ENCODE measurements at places on chromosomes 1 and 21. TPM values are rescaled to one million over a fixed set of nuclear protein-coding genes. Genes with fewer than 3 reads are reported as not detected.
A peak's percentile ranks its signal among the peaks of the same experiment; 100 is the strongest.

GRCh38 chr1:53576866-53577760, 117.9 kb downstream of the DMRTB1 start:
- DNase-seq: no peak
- H3K27me3 ChIP-seq: no peaks in the 10 kb centered on the region
- no peak overlapping the region for H3K27ac ChIP-seq
- H3K4me3 ChIP-seq: no peak overlapping the region
- no peaks in the 10 kb centered on the region for H3K4me1 ChIP-seq
- no peaks in the 10 kb centered on the region for H3K36me3 ChIP-seq

The SNX27 gene
- polyA plus RNA-seq: 11.2 TPM

DNA sequence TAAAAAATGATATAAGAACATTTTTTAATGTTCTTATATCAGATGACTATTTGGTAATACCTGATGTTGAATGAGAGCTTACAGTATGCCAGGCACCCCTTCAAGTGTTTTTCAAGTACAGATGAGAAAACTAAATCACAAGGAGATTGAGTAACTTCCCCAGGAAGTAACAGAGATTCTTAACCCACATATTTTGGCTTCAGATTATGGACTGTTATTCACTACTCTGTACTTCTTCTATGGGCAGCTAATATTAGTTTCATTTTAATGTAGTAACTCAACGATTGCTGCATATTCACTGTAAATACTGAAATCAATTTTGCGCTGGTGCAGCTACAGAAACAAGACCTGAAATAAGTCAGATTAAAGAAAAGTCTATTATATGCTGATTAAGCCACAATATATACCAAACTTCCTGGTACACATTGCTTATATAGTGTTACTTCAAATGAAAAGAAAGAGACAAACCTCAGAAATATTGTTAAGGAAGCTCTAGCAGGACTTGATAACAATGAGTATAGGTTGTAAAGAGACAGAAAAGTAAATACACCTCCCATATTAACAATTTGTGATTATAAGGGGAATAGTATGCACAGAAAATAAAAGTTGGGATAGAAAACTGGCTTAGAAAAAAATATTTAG, 19.7 kb downstream of the DPYD start:
- no peaks in the 10 kb centered on the region for H3K27me3 ChIP-seq
- DNase-seq: no peak
- peaks cover 17% of the 10 kb centered on the region for H3K4me1 ChIP-seq
- no peak overlapping the region for H3K27ac ChIP-seq
- H3K36me3 ChIP-seq: peaks cover 14% of the 10 kb centered on the region

The CRP gene
- polyA plus RNA-seq: not detected

The RAB25 gene
- polyA plus RNA-seq: 1.7 TPM

GRCh38 chr1:36644556-36644955, 161.8 kb upstream of the CSF3R start:
- no peaks in the 10 kb centered on the region for H3K36me3 ChIP-seq
- no peak overlapping the region for H3K27ac ChIP-seq
- H3K4me3 ChIP-seq: no peak overlapping the region

- H3K4me1 ChIP-seq: no peaks in the 10 kb centered on the region
- no peak overlapping the region for H3K27ac ChIP-seq
- H3K36me3 ChIP-seq: no peaks in the 10 kb centered on the region
- H3K4me3 ChIP-seq: no peak overlapping the region
- DNase-seq: no peak
These were observed 136.5 kb downstream of the FGGY start for GRCh38 chr1:59433440-59433813.

DNA sequence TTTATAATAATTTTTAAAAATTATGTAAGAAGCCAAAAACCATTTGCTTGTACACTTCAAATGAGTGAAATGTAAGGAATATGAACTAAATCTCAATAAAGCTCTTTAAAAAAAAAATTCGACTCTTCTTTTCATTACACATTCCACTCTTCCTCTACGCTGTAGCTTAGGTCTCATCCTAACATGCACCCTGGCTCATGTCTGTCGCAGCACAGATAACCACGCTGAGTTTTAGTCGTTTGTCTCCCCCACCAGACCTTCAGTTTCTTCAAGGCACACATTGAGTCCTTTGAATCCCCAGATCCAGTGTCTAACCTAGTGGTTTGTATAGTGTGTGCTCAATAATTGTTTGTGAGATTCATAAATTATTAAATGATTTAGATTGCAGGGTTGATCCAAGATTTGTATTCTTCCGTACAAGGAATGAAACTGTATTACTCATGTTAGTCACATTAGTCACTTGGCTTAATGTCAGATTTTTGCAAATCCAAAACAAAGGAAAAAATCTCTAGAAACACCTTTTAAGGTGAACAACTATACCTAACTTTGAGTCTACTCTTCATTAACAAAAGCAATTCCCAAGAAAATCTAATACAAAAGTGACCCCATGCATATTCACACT, 57.3 kb downstream of the SLC25A24 start:
- no peak overlapping the region for H3K27ac ChIP-seq
- H3K36me3 ChIP-seq: peaks cover 38% of the 10 kb centered on the region
- H3K27me3 ChIP-seq: no peaks in the 10 kb centered on the region
- no peaks in the 10 kb centered on the region for H3K4me1 ChIP-seq
- no peak overlapping the region for H3K4me3 ChIP-seq

The FCRL5 gene
- not detected for polyA plus RNA-seq

DNA sequence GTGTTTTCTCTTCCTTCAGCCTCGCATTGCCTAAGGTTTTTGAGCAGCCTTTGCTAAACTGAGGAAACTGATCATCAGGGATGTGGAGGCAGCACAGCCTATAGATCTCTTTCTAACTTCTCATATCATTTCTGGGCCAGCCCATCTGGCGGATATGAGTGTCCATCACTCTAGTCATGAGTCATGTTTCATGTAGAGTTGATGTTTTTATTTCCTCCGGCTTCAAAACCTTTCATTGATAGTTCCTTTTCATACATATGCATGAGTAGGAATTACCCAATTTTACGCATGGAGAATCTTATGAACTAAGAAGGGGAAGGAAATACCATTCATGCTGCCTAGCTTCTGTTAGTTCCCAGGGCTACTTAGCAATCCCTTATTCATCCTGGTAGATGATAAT, 66.3 kb downstream of the SPATA46 start:
- H3K27me3 ChIP-seq: peaks cover 6% of the 10 kb centered on the region
- DNase-seq: no peak
- H3K27ac ChIP-seq: no peak overlapping the region
- H3K36me3 ChIP-seq: no peaks in the 10 kb centered on the region
- H3K4me1 ChIP-seq: no peaks in the 10 kb centered on the region

The LAMB3 gene
- polyA plus RNA-seq: 0.24 TPM

DNA sequence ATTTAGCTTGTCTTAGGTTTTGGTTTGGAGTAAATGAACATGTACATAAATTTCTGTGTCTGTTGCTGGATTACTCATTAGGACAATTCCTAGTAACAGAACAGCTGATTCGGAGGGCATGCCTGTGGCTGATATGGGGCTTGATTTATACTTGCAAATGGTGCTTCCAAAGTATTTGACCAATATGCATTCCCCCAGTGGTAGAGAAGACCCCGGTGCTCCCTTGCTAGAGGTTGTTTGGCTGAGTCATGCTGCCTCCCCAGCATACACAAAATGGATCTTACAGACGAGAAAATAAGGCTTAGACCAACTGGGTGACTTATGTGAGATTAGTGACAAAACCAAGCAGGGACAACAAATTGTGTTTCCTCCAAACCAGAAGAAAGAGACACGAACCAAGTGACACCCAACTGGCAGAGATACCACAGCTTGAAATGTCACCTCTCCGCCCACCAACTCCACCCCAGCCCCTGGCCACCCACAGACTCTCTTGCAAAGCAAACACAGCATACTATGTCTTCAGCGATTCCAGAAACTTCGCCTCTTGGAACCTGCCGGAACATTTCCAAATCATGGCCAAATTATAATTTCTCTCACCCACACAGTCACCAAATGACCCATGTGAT, 75.9 kb upstream of the ETS2 start:
- peaks cover 6% of the 10 kb centered on the region for H3K4me1 ChIP-seq
- no peaks in the 10 kb centered on the region for H3K36me3 ChIP-seq
- H3K27me3 ChIP-seq: peaks cover 8% of the 10 kb centered on the region
- no peak overlapping the region for H3K4me3 ChIP-seq

DNA sequence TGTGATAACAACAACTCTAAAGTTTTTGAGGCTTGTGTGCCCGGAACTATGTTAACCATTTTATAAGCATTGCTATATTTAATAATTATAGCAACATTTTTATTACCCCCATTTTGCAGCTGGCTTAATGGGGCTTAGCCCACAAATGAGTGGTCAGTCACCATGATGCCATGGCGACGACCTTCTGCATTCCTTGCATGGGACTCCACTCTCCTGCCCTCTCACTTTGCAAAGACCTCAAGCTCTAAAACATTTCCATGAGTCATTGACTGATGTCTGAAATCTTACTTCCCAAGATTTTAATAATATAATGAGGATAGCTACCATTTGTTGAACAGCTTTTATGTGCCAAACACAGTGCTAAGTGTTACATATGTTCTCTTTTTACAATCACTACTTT, 15.4 kb downstream of the NGF start:
- H3K36me3 ChIP-seq: no peaks in the 10 kb centered on the region
- no peak overlapping the region for H3K27ac ChIP-seq
- H3K27me3 ChIP-seq: no peaks in the 10 kb centered on the region
- no peaks in the 10 kb centered on the region for H3K4me1 ChIP-seq
- DNase-seq: no peak

- H3K36me3 ChIP-seq: no peaks in the 10 kb centered on the region
- H3K4me3 ChIP-seq: no peak overlapping the region
- peaks cover 19% of the 10 kb centered on the region for H3K4me1 ChIP-seq
- no peak overlapping the region for H3K27ac ChIP-seq
- DNase-seq: no peak
- H3K27me3 ChIP-seq: no peaks in the 10 kb centered on the region
These were observed 143.6 kb upstream of the RAB4A start for GRCh38 chr1:229127301-229127700.

- H3K4me3 ChIP-seq: no peak overlapping the region
- no peak overlapping the region for H3K27ac ChIP-seq
- no peaks in the 10 kb centered on the region for H3K27me3 ChIP-seq
- peak; percentile 60 for DNase-seq
- H3K4me1 ChIP-seq: peaks cover 5% of the 10 kb centered on the region
These were observed 23.8 kb downstream of the KNCN start for GRCh38 chr1:46527474-46528296.

GRCh38 chr1:228684607-228685006, 50.7 kb upstream of the RHOU start:
- H3K4me1 ChIP-seq: no peaks in the 10 kb centered on the region
- peaks cover 3% of the 10 kb centered on the region for H3K27me3 ChIP-seq
- no peak overlapping the region for H3K4me3 ChIP-seq
- DNase-seq: no peak

GRCh38 chr1:5264476-5264875, 610.1 kb downstream of the AJAP1 start:
- H3K4me3 ChIP-seq: no peak overlapping the region
- H3K36me3 ChIP-seq: no peaks in the 10 kb centered on the region
- H3K4me1 ChIP-seq: no peaks in the 10 kb centered on the region
- DNase-seq: no peak
- H3K27ac ChIP-seq: no peak overlapping the region

The S100A16 gene
- not detected for polyA plus RNA-seq

DNA sequence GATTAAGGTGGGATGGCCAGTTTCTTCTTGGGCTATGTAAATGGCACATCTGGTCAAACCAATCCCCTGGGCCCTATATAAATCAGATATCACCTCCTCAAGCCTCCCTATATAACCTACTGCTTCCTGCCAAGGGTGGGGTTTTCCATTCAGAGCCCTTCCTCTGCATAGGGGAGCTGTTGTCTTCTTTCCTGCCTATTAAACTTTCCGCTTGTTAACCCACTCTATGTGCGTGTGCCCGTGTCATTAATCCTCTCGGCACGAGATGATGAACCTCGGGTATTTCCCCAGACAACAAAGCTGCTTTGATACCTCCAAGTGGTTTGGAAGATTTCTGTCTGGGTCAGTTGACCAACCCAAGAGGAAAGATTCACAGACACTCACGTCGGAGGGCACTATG, 19.3 kb upstream of the SERTAD4 start:
- H3K4me1 ChIP-seq: no peaks in the 10 kb centered on the region
- no peak overlapping the region for H3K4me3 ChIP-seq
- no peak for DNase-seq
- no peak overlapping the region for H3K27ac ChIP-seq
- H3K27me3 ChIP-seq: no peaks in the 10 kb centered on the region
- no peaks in the 10 kb centered on the region for H3K36me3 ChIP-seq

- H3K27ac ChIP-seq: peak overlapping the region; percentile 97
- H3K36me3 ChIP-seq: peaks cover 59% of the 10 kb centered on the region
- peak overlapping the region; percentile 80 for H3K4me3 ChIP-seq
- peak; percentile 70 for DNase-seq
These were observed 30.3 kb downstream of the PTPRC start for GRCh38 chr1:198669023-198669698.

DNA sequence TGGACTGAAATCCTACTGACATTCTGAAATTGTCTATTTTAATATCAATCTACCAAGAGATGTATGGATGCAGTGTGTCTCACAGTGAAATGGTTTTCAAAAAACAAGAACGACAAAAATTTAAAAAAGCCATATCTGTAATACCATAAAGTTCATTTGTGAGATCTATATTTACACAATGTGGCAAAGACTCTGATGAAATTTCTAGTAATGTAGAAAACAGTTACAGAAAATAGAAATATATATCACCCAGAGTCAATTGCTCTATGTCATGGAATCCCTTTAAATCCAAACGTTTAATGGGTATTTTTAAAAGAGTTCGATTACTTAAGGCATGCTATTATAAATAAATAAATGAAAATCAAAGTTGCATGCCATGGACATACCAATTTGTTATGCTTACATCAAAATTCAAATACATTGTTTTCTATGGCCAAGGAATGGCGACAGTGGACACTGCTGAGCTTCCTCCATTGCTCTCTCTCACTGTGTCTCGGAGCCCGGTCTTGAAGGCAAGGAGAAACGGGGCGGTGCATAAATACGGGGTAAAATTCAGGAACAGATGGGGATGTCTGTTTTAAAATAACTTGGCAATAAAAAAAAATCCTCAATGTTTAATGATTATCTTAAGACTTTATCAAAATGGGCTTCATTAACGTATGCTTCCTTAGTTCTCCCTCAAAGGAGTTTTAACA, 37.0 kb upstream of the SAMSN1 start:
- no peaks in the 10 kb centered on the region for H3K27me3 ChIP-seq
- H3K4me1 ChIP-seq: peaks cover 8% of the 10 kb centered on the region
- no peak overlapping the region for H3K4me3 ChIP-seq
- H3K36me3 ChIP-seq: no peaks in the 10 kb centered on the region

The TNNI3K gene
- polyA plus RNA-seq: not detected

GRCh38 chr1:236377832-236378535, 16.1 kb upstream of the EDARADD start:
- no peak for DNase-seq
- no peak overlapping the region for H3K27ac ChIP-seq
- no peaks in the 10 kb centered on the region for H3K27me3 ChIP-seq
- H3K4me3 ChIP-seq: no peak overlapping the region
- H3K36me3 ChIP-seq: no peaks in the 10 kb centered on the region
- no peaks in the 10 kb centered on the region for H3K4me1 ChIP-seq

The SPTA1 gene
- not detected for polyA plus RNA-seq

The ARHGEF19 gene
- 5.6 TPM for polyA plus RNA-seq
